Foreskin keratinocyte (primary cell): ENCODE measurements at places on chromosomes 3 and 15. TPM values are rescaled to one million over a fixed set of nuclear protein-coding genes. Genes with fewer than 3 reads are reported as not detected.

DNA sequence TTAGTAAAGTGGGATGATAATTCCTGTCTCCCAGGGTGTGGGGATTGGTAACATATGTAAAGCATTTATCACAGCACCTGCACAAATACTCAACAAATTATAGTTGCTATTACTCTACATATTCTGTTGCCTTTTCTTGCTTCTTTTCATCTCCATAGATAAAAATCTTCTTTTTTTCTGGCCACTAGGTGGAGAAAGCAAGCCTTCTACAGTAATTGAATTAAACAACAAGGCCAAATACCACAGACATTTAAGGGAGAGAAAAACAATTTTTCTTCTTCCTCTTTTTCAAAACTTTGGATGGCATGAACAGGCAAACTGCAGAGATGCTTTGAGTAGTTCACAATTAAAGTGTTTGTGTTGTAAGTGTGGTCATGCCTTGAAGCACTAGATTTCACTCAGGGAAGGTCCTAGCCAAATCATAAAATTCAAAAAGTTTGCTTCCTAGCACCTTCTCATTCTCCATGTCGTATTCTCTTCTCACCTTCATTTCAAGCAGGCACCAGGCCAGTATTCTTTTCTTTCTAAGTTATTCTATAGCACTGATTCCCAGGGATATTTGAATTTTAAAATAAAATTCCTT is 493.4 kb upstream of the TGFBR2 start:
- DNase-seq: no peak

GRCh38 chr15:101488300-101489164 is 975 bp downstream of the PCSK6 start:
- DNase-seq: no peak

DNA sequence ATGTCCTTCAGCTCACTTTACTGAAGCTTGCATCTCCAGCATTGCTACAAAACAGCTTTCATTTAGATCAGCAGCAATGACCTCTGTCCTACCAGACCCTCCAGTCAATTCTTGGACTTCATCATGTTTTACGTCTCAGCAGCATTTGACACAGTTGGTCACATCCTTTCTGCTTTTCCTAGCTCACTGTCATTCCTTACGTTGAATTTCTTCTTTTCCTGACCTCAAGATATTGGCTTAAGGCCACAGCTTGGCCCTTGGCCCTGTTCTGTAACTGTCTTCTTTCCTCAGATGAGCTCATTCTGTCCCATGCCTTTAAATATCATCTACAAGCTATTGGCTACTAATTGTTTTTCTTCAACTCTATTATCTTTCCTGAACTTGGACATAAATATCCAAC is 576.2 kb upstream of the KCNMB2 start:
- DNase-seq: no peak

DNA sequence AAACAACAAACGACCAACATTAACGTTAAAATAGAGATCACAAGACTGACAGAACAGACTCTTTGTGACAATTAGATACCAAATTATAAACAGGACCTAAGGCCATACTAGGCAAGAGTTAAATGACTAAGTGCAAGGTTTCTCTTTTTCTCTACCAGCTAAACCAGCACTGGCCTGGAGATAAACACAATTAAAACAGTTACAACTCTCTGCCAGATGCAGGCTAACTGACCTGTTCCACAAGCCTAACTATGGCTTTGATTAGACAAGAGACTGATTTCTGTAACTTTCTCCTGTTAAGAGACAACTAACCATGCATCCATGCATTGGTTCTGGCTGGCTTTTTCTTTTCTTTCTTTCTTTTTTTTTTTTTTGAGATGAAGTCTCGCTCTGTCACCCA is 1.6 kb upstream of the ARL8B start:
- DNase-seq: no peak

- no peak for DNase-seq
These were observed 329.5 kb downstream of the GABRB3 start for GRCh38 chr15:26443321-26443720.

DNA sequence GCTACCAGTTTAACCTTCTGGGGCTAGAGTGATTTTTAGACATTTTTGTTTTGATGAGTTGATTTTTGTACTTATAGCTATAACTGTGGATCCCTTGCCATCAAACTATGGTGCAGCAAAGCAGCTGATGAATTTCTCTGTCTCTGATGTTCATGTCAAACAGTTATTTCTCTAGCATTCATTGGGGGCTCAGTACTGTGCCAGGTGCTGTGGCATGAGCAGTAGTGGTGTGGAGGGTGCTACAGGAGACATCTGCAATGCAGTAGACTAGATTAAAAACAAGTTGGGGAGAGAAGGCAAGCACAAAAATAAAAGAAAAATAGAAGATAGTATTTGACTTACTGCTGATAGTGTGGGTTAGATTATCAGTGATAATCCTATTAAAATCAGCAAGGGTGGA is 95.3 kb downstream of the AKAP13 start:
- DNase-seq: no peak

DNA sequence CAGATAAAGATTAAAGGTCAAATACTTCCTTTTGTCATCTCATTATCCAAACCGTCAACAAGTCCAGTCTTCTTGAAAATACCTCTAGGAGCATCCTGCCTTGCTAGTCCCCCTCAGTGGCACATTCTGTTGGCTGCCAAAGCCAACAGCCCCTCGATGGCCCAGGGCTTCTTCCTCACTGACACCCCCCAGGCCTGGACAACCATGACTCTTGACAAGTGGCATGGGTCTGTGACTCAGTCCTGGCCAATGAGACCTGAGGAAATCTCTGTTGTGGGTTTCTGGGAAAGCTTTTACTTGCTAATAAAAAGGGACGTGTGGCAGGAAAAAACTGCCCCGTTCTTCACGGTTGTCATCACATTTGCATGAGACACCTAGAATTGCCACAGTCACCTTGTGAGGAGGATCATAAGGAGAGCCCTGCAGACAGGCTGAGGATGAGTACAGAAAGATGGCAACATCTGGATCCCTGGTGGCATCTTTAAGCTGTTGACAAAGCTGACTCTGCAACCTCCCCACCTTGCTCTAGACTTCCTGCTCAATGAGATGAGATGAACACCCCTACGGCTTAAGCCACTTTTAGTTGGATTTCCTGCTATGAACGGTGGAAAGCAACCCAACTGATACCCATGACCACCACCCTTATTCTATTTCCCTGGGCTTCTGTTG is 81.5 kb downstream of the OXNAD1 start:
- no peak for DNase-seq

DNA sequence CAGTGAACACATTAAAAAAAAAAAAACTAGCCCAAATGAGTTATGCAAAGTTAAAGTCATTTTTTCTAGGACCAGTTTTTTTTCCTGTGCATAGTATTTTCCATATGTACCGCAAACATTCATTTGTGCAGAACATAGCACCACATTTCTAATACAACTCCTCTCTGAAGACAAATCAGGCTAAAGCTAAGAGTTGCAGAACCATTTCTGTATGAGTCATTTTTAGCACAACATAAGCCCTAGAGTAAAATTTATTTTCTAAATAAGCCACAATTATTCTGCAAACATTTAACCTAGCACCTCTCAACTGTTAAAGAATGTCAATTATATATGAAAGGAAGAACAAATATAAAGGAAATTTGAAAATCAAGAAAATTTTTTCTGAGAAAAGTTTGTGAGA is 375.8 kb downstream of the TIGIT start:
- no peak for DNase-seq

DNA sequence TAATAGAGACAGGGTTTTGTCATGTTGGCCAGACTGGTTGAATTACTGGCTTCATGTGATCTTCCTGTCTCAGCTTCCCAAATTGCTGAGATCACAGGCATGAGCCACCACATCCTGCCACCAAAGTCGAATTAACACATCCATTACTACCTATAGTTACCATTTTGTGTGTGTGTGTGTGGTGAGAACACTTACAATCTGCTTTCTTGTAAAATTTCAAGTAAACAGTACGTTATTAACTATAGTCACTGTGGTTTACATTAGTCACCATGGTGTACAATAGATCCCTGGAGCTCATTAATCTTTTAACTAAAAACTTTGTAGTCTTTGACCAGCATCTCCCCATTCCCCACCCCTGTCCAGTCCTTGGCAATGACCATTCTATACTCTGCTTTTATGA is 270.0 kb downstream of the NAALADL2 start:
- no peak for DNase-seq

DNA sequence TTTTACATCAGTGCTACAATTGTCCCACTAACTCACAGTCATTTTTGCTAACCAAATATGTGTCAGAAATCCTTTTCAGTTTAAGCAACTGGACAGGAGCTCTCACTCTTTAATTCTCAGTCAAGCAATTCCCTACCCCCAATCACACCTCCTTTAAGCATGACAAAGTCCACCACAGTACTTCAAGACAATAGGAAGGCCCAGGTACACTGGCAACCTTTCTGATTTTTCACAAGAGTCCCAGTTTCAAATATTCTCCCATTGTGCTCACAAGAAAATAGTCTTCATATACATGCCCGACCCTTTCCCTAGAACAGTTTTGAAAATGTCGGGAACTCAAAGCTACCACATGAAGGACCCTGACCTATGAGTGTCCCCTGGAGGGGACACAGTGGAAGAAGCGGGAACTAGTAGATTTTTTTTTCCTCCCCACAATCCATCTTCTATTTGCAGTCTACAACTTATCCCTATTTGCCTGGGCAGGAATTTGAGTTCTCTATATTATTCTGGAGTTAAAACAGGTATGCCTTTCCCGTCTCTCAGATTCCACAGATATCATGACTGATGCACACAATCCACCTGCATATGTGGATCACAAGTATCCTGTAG is 413.5 kb downstream of the TIGIT start:
- DNase-seq: no peak

GRCh38 chr3:50459785-50460184 is 43.6 kb downstream of the CACNA2D2 start:
- no peak for DNase-seq

DNA sequence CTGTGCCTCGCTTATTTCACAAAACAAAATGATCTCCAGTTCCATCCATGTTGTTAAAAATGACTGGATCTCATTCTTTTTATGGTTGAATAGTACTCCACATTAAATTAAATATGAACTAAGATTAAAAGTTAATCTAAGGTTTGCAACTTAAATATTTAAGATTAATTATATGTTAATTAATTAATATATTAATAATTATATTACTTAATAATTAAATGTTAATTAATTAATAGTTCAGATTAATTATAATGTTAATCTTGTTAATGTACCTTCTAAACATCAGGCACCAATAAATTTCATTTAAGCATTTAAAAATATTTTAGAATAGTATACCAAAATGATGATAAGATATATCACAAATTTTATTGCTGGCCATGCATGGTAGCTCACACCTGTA is 971.9 kb downstream of the CADM2 start:
- DNase-seq: no peak

DNA sequence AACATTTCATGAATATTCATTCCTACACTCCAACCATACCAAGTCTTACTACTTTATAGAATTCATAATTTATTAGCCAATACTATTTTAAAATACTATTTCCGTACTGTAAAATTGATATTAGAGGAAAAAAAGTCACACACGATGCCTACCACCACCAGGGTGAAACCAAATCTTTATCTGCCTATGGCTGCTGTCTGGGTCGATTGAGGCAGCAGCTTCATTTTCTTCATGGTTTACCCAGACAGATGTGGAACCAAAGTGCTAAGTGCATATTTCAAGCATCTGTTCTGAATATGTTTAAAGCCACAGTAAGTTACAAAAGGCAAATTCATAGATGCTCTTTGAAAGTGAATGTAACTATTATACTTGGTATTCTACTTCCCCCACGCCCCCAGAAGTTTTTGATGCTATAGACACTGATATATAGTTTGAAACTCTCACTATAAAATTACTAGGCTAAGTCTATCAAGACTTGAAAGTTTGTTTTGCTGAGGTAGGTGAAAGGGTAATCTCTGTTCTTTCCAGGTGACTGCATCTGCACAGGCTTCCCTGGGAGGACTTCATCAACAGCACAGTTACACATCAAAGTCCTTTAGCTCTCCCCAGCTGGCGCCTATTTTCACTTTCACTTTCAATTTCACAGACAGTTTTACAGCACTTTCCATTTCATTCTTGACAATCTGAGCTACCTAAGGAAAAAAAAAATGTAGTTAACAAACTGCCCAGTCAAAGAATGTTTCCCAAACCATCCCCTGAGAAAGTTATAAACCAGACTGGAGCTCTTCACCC is 113.9 kb downstream of the POLQ start:
- peak; percentile 16 for DNase-seq

GRCh38 chr3:139234491-139234890 is 109.3 kb upstream of the MRPS22 start:
- peak; percentile 59 for DNase-seq

DNA sequence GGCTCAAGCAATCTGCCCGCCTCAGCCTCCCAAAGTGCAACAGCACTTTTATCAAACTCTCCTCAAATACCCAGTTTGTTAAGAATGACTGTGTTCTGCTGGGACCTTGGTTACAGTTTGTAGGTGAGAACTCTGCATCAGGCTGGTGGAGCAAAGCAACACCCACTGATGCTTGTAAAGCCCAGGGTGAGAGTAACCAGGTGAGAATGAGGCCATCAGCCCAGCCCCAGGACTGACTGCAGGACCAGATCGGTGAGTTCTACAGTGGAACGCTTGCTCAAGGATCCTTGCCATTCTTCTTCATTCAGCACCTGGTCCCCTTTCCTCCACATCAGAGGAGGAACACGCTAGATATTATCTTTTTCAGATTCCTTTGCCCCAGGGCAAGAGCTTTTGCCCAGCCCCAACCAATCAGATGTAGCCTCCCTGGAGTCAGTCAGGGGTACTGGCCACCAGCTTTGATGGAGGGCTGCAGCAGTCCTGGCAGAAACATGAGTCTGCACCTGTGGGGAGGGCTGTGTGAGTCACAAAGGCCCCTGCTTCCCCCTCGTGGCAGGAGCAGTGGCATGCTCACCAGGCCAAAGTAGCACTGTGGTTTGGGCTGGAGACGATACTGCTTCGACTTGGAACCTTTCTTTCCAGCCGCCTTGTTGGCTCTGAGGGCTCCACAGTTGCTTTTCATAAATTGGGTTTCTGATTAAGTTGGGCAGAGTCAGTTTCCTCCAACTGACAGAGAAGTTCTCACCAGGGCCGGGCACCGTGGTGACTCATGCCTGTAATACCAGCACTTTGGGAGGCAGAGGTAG is 3.5 kb upstream of the SHISA5 start:
- DNase-seq: peak; percentile 87

GRCh38 chr3:69121950-69122349 is 445 bp downstream of the LMOD3 start:
- no peak for DNase-seq

- no peak for DNase-seq
These were observed 4.8 kb downstream of the UBE2E1 start for GRCh38 chr3:23810343-23811184.

- no peak for DNase-seq
These were observed 2.1 kb downstream of the TMEM43 start for GRCh38 chr3:14126887-14127505.

- DNase-seq: no peak
These were observed 42.1 kb upstream of the CTDSPL start for GRCh38 chr3:37819591-37819990.

- DNase-seq: no peak
These were observed 147.3 kb downstream of the WNT5A start for GRCh38 chr3:55339819-55340218.

The TMCO5A gene
- total RNA-seq: not detected in 2 replicates

The GOLGA8R gene
- total RNA-seq: 0.34 and 0.35 TPM in 2 replicates

The FGD5 gene
- not detected in 2 replicates for total RNA-seq
